H1 (cell line): ENCODE measurements at places on chromosomes 5 and 9. TPM values are rescaled to one million over a fixed set of nuclear protein-coding genes. Genes with fewer than 3 reads are reported as not detected.

Gene GFI1B
- total RNA-seq: 0.09 and 0.71 TPM in 2 replicates

Gene SHISAL2B
- 8.6 and 10.6 TPM in 2 replicates for total RNA-seq

Gene ZNF483
- total RNA-seq: 82.0 and 83.8 TPM in 2 replicates

Gene PGM5
- not detected in 2 replicates for total RNA-seq
